Type B pancreatic cell (in vitro differentiated cells): ENCODE measurements at places on chromosomes 4 and X. TPM values are rescaled to one million over a fixed set of nuclear protein-coding genes. Genes with fewer than 3 reads are reported as not detected.

The CMC4 gene
- 5.7 and 7.1 TPM in 2 replicates for total RNA-seq

GRCh38 chr4:76156635-76157034 is 8.4 kb upstream of the NUP54 start:
- DNase-seq, result no peak

The APBB2 gene
- 18.6 and 33.3 TPM in 2 replicates for total RNA-seq

DNA sequence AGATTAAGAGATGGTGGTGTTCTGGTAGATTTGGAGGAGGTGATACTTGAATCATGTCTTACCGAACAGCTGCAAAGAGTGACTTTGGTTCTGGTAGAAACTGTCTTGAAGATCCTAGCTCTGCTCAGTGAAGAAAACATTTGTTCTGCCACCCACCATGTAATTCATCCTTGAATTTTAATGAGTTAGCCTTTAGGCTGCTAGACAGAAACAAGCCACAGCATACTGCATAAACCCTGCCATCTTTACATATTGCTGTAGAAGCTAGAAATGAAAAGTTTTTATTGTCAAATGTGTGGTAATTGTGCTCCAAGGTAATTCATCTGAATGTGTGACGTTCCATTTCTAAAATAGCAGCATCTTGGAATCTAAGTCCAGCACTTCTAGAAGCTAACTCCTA is 161.0 kb upstream of the RAPGEF2 start:
- DNase-seq, result no peak

- DNase-seq, result no peak
These were observed 34.4 kb downstream of the GLRA3 start for GRCh38 chr4:174794543-174795094.

GRCh38 chr4:77893451-77893850 is 30.8 kb downstream of the MRPL1 start:
- DNase-seq, result no peak

- no peak for DNase-seq
These were observed 80.2 kb downstream of the DIAPH2 start for GRCh38 chrX:96764864-96765263.
